ENCODE measurements at places on chromosomes 2 and 18.

DNA sequence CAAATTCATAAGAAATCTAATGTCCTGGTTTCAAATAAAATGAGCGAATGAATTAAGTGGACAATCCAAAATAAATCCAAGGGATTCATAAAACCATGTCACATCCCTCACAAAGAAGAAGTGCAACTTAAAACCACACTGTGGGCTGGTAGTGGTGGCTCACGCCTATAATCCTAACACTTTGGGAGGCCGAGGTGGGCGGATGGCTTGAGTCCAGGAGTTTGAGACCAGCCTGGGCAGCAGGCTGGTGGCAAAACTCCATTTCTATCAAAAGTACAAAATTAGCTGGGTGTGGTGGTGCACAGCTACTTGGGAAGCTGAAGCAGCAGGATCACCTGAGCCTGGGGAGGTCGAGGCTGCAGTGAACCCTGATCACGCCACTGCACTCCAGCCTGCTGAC, 25.4 kb downstream of the FAM98A start:
- DNase-seq, result no peak

GRCh38 chr18:6745504-6746031, 16.1 kb downstream of the ARHGAP28 start:
- no peak for DNase-seq

DNA sequence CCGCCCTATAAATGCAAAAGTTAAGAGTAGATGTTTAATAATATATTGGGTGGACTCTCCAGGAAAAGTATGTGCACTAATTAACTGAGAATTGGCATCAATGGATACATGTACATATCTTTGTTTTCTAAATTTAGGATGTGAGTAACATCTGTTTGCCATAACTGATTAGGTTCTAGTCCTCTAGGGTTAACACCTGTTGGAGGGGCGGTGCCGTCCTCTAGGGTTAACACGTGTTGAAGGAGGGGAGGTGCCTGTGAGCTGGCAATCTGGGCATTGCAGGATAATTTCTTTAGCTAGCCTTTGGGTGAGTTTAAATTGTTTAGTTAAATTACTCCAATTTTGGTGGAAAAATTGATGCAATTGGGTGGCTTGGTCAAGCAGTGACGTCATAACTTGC, 30.9 kb downstream of the HTR2B start:
- no peak for DNase-seq

- no peak for DNase-seq
Measured at GRCh38 chr2:53353135-53354114, 414.2 kb upstream of the CHAC2 start.

- no peak for DNase-seq
Measured at GRCh38 chr18:64618390-64618789, 469.5 kb upstream of the LINC00305 start.

- DNase-seq, result no peak
Measured at GRCh38 chr18:11673560-11673959, 15.5 kb upstream of the GNAL start.

DNA sequence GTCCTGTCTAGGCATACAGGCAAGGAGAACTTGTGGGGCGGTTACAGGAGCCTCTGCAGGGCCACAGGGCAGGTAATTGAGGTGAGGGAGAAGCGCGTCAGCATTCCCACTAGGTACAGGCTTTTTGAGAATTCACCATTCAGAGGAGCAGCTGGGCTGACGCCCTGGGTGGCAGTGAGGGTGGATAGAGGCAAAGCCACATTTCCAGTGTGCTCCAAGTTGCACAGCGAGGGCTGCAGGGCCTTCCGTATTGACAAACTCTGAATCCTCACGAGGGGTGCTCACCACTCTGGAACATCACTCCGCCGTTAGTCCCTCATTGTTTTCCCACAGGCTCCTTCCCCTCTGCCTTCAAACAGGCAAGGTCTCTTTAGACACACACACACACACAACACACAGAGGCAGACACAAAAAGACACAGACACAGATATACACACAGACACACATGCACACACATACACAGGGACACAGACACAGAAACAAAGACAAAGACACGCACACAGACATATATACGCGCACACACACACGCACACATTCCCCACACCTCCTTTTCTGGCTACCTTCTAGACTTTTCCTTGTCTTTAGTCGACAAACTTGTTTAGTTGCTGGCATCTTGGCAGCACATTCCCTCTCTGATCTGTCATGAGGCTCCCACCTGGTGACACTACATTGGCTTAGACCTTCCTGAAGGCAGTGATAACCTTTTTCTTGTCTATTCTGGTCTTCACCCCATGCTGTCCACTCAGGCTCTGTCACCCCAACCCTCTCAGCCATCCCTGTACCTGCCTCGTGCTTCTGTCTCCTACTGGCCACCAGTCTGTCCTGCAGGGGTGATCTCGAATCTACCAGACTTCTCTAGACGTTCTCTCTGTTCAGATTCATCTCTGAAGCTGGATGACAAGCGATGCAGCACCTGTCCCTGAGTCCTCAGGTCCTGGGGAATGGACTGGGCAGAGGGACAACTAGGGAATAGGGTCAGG, 136.8 kb downstream of the ALPK2 start:
- no peak for DNase-seq

GRCh38 chr2:155696571-155696970, 636.0 kb downstream of the NR4A2 start:
- DNase-seq, result no peak

GRCh38 chr2:199903111-199903510, 8.0 kb upstream of the C2orf69 start:
- no peak for DNase-seq

- no peak for DNase-seq
Measured at GRCh38 chr2:132544006-132544630, 125.9 kb downstream of the LYPD1 start.

DNA sequence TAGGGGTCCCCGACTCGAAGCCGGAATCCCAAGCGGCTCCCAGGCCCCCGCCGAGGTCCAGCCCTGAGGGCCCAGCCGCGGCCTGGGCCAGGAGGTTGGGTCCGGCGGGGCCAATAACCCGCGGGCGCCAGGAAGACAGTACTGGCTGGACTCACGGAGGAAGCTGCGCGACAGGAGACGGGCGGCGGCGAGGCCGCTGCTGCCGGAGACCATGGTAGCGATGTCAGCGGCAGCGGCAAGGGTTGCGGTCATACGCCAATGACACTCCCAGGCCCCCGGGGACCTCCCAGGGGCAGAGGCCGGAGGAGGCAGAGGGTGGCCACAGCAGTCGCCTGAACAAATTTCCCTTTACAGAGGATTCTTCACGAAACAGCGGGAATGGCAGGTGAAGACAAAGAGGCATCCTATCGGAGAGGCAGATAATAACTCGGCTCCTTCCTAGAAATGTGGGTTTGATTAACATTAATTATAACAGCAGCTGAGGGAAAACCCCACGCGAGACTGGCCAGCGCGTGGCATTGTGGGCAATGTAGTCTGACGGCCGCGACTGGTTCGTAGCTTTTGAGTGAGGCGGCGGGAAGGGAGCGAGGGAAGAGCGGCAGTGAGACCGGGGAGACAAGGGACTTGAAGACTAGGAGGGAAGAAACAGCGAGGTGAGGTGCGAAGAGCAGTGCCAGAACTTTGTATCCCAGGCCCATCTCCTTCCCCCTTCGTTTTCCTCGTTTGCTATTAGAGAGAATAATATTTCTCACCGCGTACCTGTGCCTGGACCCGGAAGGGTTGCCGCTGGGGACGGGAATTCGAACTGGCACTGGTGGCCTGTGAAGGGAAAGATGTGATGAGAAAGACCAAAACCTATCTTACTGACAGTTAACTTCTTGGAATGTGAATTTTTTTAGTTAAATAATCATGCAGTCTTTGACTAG, at the start of gene SUCLG1:
Gene SUCLG1, minus strand, starts transcription at position 263 of the 926 bp plus-strand sequence. Its CDS starts 11 bp downstream, at position 252.
- DNase-seq, result peak; percentile 62

- no peak for DNase-seq
Measured at GRCh38 chr18:77008576-77009315, 123.8 kb downstream of the MBP start.

DNA sequence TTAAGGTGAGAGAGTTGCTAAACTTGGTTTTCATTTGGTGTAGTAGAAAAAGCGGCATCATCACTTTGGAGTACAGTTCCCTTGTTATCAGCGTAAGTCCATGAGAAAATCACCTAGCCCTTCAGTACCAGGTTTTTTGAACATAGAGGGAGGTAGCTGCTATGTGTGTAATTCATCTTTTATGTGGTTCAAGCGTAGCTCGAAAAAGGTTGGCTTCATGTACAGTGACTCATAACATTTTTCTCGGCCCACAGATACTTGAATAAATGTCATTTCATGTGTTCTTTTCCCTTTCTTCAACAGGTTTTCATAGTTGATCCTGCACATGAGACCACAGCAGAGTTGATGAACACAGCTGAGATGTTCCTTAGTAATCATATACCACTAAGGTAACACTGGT, 43.6 kb downstream of the UGGT1 start:
- no peak for DNase-seq

DNA sequence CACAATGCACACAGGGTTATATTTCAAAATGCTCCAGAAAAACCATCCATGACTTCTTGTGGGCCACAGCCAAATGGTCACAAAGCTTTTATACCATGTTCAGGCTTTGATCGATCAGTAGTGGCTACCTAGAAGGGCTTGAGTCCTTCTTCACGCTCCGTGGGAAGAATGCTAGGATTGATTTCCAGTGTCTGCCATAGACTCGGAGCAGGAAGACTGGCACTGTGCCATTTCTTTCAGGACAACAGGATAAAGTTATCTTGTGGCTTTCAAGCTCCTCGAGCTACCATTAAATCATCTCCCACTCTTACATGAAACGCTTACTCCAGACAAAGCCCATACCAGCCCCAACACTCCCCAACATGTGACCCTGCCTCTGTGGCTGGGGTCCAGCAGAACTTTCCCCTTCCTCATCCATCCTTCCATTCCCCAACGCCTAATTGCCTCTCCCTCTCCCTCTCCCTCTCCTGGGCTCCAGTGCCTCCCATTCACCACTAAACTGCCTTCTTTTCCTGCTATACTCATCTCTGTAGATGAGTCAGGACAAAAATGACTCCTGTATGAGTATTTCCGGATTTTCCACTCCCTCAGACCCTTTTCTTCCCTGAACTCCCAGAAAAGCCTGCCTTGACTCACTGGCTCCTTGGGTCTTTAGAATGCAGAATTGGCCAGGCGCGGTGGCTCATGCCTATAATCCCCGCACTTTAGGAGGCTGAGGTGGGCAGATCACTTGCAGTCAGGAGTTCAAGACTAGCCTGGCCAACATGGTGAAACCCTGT, 40.9 kb downstream of the ADD2 start:
- DNase-seq, result no peak

DNA sequence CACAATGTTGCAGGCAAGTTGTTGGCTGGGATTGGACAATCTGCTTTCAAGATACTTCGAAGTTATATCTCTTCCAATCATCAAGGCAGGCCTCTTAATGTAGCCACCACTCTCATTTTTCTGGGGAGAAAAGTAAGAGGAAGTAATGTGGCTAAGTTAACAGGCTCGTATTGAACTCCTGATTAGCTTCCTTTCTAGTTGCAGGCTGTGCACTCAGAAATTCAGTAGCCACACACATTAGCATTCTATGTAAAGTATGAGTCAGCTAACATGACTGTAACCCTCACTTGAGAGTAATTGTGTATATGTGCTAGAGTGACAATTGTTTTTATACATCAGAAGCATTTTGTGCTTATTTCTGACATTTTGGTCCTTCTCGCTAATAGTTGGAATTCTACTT, 3.3 kb downstream of the TWSG1 start:
- DNase-seq, result no peak

DNA sequence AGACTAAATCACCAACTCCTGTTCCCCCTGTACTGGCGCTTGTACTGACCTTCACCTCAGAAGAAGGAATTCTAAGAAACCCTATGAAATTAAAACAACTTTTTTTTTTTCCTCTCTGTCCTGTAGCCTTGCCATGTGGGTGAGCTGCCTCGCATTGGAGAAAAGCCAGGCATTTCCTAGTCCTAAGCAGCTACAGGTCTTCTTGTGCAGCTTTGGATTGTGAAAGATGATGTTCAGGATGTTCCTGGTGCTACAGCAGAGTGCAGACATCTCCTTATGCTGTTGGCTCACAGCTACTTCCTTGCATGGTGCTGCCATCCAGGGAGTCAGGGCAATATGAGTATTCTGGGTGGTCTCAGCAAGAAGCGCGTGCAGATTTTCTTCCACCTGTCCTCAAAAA, 11.9 kb downstream of the PIK3C3 start:
- DNase-seq, result no peak

- no peak for DNase-seq
Measured at GRCh38 chr2:181052523-181052891, 72.1 kb downstream of the UBE2E3 start.

DNA sequence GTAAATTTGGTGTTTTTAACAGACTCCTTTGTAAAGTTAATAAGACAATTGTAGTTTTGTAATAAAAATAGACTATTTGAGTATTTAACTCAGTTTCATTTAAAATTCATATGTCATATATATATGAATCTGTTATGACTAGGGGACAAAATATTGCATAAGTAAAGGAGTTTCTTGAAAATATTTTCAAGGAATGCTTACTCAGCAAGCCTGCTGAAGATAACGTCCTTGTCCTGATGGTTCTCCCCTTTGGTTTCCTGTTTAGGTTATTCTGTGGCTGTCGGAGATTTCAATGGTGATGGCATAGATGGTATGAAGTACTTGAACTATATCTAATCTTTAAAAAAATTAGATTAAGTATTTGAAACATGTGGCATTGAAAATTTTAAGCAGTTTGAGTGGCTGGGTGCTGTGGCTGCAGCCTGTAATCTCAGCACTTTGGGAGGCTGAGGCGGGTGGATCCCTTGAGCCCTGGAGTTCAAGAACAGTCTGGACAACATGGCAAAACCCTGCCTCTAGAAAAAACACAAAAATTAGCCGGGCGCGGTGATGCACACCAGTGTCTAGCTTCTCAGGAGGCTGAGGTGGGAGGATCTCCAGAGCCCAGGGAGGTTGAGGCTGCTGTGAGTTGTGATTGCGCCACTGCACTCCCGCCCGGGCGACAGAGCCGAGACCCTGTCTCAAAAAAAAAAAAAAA, 47.1 kb downstream of the ITGAV start:
- no peak for DNase-seq

DNA sequence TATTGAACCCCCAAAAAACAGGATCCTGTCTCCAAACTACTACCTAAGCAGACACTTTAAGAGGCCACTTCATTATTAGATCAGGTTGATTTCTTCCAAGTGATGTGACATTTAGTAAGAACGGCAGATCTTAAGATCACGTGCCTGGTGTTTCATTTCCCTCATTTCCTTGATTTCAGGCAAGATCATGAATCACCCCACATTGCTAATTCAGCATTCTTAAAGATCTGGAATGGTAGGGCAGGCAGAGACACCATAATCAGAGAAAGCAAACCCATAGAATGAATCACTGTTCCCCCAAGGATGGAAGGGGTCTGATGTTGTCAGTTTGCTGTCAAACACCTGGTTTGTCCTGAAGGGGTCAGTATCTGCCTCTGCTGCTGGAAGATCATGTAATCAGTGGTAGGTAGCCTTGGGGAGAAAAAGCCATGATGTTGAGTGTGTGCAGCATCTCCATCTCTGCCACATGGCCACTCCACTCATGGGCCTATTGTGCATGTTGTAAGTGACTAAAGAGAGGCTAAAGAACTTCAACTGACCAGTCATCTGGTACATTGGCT, 133.9 kb downstream of the ARHGAP15 start:
- DNase-seq, result no peak

DNA sequence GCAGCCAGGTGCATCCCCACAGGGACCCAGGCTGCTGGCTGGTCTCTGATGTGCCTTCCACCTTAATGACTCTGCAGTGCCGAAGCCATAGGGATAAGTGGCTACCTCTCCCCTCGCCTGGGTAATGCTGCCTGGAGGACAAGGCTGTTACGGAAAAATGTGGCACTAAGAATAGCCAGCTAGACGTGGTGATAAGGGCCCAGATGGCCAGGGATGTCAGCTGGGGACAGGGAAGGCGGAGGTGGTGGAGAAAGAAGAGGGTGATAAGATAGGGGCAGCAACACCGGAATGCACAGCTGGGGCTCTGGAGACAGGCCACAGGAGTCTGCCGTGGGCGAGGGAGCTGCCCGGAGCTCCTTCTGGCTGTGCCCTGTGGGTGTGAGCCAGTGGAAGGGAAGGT, 170.6 kb downstream of the FHOD3 start:
- DNase-seq, result no peak

All from cortex of kidney (tissue), 1 donor.